ENCODE measurements at places on chromosomes 5 and 9.

GRCh38 chr5:127133071-127133470 lies 59.8 kb upstream of the C5orf63 start:
- DNase-seq, result no peak

DNA sequence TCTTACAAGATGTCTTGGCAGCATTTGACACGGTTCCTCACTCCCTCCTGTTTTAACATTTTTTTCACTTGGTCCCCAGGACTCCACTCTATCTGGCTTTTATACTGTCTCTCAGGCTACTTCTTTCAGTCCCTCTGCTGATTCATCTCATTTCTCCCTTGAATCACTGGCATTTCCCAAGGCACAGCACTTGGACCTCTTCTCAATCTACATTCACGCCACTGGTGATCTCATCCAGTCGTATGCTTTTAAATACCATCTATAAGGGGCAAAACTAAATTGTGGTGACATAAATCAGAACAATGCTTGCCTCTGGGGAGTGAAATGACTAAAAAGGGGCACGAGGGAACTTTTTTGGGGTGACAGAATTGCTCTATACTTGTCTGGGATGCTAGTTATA lies 47.1 kb downstream of the MAPKAP1 start:
- no peak for DNase-seq

GRCh38 chr9:88821033-88821745 lies 170.1 kb upstream of the S1PR3 start:
- DNase-seq, result no peak

GRCh38 chr9:109276469-109277440 lies 44.1 kb downstream of the EPB41L4B start:
- DNase-seq, result no peak

DNA sequence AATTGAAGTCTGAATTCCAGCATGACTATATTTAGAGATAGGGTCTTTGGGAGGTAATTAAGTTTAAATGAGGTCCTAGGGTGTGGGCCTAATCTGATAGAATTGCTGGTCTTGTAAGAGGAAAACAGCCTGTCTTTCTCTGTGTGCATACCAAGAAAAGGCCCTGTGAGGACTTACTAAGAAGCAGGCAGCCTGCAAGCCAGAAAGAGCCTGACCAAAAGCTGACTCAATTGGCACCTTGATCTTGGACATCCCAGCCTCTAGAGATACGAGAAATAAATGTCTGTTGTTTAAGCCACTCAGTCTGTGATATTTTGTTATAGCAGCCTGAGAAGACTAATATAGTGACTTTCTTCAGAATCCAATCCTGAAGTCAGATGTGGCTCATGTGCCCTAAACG lies 14.6 kb downstream of the ARL14EPL start:
- DNase-seq, result no peak

DNA sequence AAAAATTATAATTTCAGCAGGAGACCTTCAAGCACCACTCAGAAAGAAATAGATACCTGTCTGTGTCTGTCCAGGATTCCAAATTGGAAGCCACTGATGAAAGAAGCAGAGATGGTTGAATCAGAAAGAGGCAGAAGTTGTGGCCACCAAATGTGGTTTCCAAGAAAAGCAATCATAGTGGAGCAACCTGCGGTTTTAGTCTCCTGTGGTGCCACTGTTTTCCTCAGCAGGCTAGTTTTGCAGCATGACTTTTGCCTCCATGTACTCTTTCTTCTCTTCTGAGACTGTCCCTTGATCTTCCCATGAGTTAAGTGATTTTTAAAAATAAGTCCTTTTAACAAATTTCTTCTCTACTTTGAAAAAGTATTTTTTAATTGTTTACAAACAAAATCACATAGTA lies 535.8 kb downstream of the CYLC2 start:
- no peak for DNase-seq

DNA sequence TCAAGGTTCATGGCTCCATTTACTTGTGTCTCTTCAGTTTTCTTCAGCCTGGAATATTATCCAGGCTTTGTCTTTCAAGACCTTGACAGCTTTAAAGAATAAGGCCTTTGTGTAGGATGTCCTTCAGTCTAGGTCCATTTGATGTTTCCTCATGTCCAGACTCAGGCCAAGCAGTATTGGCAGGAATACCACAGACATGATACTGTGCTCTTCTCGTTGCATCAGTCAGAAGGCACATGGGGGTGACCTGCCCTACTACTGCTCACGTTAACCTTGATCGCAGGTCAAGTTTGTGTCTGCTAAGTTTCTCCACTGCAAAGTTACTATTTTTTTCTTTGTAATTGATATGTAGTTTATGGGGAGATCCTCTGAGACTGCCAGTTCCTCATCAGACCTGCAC lies 88.2 kb downstream of the ERCC6L2 start:
- no peak for DNase-seq

DNA sequence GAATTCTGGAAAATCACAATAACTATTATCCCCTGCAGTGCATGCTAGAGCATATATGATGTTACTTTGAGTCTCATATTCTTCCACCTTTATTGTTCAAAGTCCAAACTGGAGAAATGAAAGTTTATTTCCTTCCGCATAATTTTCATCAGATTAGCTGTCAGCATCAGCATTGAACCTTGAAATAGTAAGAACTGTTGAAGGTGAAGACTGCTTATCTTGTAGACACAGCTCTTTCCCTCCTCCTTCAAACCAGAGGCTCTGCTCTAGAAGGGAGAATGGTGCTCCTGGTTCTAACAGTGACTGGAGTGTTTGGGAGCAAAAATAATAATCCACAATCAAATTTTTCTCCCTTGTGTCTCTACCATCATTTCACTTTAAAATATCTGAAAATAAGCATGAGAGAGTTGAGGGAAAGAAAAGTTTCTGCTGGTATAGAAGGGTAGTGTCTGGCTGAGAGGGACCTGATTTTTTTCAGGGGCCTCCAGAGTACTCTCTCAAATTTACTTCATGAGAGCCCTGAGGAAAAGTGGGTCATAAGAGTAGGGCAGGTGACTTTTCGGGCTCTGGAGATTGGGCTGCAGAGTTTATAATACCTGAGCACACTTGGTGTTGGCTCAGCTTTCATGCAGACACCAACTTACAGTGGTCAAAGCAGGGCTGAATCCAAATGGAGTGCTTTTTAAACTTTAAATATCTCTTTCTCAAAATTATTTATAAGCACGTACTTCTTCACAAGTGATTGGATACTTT lies 170.4 kb downstream of the ZDHHC21 start:
- DNase-seq, result no peak

DNA sequence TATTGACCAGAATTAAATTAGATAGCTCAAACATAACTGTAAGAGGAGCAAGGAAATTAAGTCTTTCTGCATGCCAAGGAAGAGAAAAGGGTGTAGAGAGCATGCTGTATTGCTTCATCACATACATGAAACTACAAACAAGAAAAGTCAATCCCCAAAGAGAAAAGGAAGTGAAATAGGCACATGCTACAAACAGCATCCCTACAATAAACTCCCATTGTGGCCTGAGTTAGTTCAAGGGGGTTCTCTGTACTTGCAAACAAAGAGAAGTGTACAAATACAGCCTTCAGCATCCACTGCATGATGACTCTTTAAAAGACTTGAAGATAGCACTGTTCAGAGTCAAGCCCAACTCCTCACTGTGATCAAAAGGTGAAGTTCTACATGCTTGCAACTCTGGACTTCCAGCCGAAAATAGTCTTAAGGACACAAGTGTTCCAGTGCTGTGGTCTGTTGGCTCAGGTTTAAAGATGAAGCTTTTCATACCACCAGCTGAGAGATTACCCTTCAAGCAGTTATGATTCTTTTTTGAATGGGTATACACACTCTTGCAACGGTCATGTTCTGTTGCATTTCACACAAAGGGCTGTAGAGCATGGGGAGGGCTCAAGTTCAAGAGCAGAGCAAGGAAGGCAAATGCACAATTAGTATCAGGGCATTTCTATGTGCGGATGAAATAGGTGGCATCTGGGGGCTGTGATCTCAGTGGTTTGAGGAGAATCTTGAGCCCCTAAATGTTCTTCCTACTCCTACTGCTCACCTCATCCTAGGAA lies 534.5 kb downstream of the EBF1 start:
- no peak for DNase-seq

DNA sequence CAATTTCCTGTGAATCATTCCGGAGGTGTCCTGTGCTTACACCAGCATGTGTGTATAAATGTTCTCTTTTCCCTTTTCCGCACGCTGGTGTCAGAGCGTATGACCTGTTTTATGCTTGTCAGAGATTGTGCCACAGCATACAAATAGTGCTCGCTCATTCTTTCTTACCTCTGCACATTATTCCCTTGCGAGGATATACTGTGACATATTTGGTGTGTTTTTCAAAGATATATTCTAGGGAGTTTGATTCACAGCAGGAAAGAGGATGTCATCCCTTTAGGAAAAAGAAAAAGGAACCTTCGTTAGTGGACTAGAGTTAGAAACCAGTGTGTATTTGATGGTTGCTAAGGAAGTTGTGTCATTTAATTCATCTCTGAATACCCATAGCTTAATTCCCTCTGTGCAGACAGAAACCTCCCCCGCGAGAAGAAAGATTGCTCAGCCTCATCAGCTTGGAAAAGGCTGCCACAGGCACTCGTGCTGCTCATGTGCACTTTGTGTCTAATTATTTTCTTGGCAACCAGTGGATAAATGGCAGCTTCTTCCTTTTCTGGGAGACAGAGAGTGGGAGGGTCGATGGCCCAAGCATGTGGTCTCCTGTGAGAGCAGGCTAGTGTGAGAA lies 14.7 kb upstream of the CCIN start:
- DNase-seq, result no peak

- no peak for DNase-seq
Observed at GRCh38 chr9:75455444-75455921, 367.2 kb downstream of the OSTF1 start.

- no peak for DNase-seq
Observed at GRCh38 chr5:148746826-148747535, 79.4 kb upstream of the ADRB2 start.

GRCh38 chr5:103139264-103139865 lies 19.3 kb downstream of the PPIP5K2 start:
- DNase-seq, result no peak

GRCh38 chr9:7510199-7510598 lies 289.4 kb downstream of the DMAC1 start:
- no peak for DNase-seq

DNA sequence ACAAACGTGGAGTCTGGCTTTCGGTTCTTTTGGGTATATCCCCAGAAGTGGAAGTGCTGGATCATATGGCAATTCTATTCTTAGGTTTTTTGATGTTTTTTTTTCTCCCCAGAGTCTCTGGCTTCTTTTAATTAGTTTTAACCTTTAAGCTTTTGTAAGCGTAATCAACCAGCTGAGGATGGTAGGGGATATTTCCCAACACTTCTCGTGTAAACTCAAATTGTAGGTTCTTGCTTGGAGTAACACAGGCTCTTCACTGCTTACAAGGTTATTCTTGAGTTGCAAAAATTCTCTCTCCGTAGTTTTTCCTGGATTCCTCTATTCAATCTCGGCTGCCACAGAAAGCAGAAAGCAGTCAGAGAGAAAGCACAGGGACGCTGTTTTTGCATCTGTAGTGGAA lies 11.9 kb downstream of the LAMC3 start:
- no peak for DNase-seq

- no peak for DNase-seq
Observed at GRCh38 chr5:143932584-143932983, 120.6 kb downstream of the HMHB1 start.
